ENCODE measurements at places on chromosomes 2 and 18.

DNA sequence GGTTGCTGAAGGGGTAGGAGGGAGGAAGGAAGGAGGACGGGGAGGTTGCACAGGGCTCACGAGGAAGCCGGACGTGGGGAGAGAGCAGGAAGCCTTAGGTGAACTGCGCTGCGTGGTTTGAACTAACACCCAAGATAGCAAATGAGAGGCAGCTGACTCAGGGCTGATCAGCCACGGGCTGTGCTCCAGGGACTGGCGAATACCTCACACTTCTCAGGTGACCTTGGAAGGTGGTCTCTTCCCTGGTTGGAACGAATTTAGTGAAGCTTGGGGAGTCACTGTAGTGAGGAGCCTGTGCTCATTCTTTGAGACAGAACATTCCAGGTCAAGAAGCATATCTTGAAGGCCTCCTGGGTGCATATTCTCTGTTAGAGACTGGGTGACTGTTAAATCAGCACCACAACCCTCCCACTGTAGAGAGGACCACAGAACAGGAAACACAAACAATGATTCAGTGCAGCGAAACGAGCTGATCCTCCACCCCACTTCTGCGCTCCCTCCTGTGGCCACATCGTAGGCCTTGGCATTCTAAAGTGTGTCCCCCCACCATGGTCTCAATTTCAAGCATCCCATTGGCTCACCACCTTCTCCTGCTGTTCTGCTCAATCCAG lies 33.8 kb downstream of the TOGARAM2 start:
- DNase-seq: peak; percentile 49

GRCh38 chr2:86443631-86444350 lies 2.6 kb downstream of the KDM3A start:
- DNase-seq: no peak

DNA sequence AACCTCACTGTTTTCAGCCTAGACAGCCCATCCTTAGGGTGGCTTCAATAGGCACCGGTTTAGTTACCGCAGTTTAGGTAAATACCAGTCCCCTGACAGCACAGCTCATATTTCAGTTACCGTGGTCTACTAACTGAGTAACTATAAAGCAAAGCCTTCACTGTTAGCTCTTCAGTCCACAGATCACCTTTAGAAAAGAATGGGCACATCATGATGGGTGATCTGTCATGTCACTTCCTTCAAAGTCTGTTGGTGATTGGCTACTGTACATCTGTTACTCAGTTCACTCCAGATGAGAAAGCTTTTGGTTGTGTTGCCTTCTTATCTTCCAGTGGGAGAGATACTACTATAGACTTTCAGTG lies 21.0 kb downstream of the SLC20A1 start:
- DNase-seq: no peak

DNA sequence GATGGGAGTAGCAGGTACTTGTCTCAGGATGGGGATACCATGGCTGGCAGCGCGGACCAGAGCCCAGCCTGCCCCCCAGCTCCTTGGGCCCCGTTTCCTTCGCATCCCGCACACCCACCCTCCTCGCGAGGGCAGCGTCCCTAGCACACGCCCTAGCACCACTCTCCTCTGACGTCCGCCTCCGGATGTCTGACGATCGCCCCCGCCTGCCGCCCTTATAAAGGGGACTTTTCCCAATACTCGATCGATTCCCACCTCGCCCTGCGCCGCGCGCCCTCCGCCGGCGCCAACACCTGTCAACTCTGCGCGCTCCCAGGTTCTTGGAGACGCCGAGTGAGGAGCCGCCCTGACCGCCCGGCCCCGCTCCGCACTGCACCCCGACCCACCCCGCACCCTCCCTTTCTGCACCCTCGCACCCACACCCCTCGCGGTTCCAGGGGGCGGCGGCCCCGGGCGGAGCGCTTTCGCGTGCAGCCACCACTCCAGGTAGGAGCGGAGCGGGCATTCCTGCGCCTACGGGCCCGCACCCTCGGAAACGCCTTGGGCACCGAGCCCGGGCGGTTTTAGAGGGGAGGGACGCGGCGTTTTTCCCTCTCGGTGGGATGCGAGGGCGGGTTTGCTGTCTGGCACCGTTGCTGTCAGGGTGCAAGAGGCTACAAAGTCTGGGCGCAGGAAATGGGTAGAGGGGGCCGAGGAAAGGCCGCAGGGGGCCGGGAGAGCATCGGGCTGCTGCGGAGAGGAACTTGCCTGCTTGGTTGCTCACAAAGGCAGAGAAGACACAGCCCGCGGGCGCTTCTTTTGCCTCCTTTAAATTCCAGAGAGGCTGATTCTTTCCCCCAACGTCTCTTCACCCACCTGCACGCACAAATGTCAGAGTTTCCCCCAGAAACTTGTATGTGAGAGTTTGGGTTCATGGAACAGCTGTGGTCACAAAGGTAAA lies at the start of gene SLC5A7:
TSS of gene SLC5A7 (plus strand) at position 247 of the 940 bp plus-strand sequence. CDS start 1,632 bp downstream, outside the sequence.
- DNase-seq: no peak

- no peak for DNase-seq
Measured at GRCh38 chr2:97750017-97750416, 36.6 kb downstream of the ZAP70 start.

GRCh38 chr2:65393743-65394422 lies 38.5 kb downstream of the SPRED2 start:
- no peak for DNase-seq

Data from stimulated activated CD8-positive, alpha-beta memory T cell treated with anti-CD3 and anti-CD28 coated beads, Interleukin-7, amount 100 ng/mL, for 1 hour (primary cell).